ENCODE measurements at places on chromosomes 12 and 14. TPM values are rescaled to one million over a fixed set of nuclear protein-coding genes. Genes with fewer than 3 reads are reported as not detected.
A peak's percentile ranks its signal among the peaks of the same experiment; 100 is the strongest.

GRCh38 chr12:58310368-58310767 lies 369.0 kb downstream of the ATP23 start:
- peak; percentile 13 for DNase-seq

DNA sequence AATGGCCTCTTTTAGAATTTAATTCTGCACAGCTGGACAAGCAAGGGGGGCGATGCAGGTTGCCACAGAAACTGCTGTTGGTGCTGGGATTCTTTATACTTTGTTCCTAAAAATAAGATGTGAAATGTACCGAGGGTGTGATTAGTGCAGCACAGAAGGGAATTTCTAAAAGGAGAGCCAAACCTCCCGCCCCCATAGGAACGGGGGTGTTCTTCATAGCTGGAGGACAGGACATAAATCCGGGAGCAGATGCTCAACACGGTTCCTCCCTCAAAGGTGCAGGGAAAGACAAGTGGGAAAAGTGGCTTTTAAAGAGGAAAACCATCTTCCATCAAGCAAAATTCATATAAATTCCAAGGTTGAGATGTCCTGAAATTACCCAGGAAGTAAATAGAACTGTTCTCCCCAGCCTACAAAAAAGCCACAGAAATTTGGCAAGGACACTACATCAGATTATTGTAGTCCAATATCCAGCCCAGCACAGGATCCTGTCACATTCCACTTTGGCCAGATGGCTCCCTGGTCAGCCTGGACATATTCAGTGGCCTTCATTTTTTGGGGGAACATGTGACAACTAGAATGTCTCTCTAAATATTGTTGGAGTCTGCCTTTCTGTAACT lies 51.4 kb upstream of the TMX1 start:
- no peak for DNase-seq

DNA sequence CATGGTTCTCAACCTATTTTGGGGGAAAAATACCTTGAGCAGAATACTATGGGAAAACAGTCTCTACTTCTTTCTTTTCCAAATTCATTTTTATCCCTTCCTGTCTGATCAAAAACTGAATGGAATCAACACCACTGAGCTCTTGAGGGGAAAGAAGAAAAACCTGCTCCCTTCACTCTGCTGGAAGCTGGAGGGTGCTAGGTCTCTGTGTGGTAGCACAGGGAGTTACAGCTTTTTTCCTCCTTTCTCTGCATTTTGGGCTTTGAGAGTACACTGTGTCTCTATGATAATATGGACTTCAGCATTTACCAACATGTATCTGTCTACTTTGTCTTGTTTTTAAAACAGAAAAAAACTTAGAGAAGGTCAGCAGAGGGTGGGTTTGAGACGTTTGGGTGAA lies 417.2 kb upstream of the SYT1 start:
- no peak for DNase-seq

DNA sequence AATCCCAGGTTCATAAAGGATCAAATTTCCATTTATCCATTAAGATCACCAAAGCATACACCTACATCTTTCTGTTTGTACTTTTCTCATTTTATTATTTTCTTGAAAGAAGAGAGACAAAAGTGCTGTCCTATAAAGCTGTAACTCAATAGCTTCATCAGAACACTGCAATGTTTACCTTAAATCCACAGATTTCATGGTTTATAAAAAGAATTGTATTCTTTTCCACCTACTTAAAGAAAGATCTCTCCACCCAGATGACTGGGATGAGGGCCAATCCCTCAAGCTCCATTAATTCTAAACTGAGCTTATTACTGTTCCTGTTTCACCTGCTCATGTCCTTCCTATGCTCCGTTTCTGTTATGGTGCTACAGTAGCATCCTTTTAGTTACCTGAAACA lies 470.6 kb downstream of the BCAT1 start:
- no peak for DNase-seq

- peak; percentile 50 for DNase-seq
Measured at GRCh38 chr12:124738636-124739467, 124.8 kb downstream of the SCARB1 start.

DNA sequence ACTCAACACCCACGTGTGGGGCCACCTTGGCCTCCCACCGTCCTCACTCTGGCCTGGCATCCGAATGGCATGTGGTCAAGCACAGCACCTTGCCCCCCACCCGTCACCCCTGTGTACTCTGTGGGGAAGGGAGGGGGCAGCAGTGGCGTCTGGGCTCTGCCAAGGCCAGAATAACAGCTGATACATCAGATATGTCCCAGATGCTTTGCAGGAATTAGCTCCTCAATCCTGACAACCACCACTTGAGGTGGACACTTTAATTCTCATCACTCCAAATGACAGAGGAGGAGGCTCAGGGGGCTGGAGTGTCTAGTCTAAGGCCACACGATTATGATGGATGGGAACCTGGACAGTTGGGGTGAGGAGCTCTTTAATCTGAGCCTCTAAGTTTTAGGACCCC lies 1.7 kb upstream of the KRT80 start:
- no peak for DNase-seq

GRCh38 chr14:92497391-92497790 lies 16.2 kb upstream of the RIN3 start:
- DNase-seq = no peak

The EDDM3A gene
- polyA plus RNA-seq = not detected

The TBC1D30 gene
- polyA plus RNA-seq = 5.6 TPM

Measured in hepatocyte (in vitro differentiated cells).